ENCODE measurements at places on chromosomes 4 and X. TPM values are rescaled to one million over a fixed set of nuclear protein-coding genes. Genes with fewer than 3 reads are reported as not detected.

SPANXN5 gene
- total RNA-seq = not detected

ANKRD17 gene
- total RNA-seq = 40.2 TPM

KLHL5 gene
- 15.4 TPM for total RNA-seq

PDGFRA gene
- 233 TPM for total RNA-seq

SLC16A2 gene
- total RNA-seq = 12.0 TPM

MAGEA3 gene
- total RNA-seq = not detected

CENPU gene
- not detected for total RNA-seq

MAGEA12 gene
- total RNA-seq = not detected

DDX3X gene
- 338 TPM for total RNA-seq

ARSJ gene
- total RNA-seq = 8.2 TPM

CT55 gene
- not detected for total RNA-seq

NXF2 gene
- not detected for total RNA-seq

BST1 gene
- total RNA-seq = 7.7 TPM

SPACA5B gene
- total RNA-seq = not detected

GNL3L gene
- total RNA-seq = 38.4 TPM

ADH4 gene
- total RNA-seq = 3.2 TPM

PPBP gene
- total RNA-seq = not detected

SMIM10 gene
- 8.2 TPM for total RNA-seq

MEPE gene
- not detected for total RNA-seq

TMEM144 gene
- 3.8 TPM for total RNA-seq

CCKAR gene
- total RNA-seq = not detected

DSPP gene
- total RNA-seq = not detected

FGFBP2 gene
- not detected for total RNA-seq

AMMECR1 gene
- 12.1 TPM for total RNA-seq

PAGE5 gene
- 1.2 TPM for total RNA-seq

DIPK2B gene
- total RNA-seq = 36.2 TPM

USP17L18 gene
- total RNA-seq = not detected

CYTL1 gene
- total RNA-seq = 0.51 TPM

AR gene
- 75.3 TPM for total RNA-seq

PAGE2B gene
- total RNA-seq = not detected

NPNT gene
- 49.3 TPM for total RNA-seq

GNRHR gene
- not detected for total RNA-seq

PLRG1 gene
- total RNA-seq = 72.6 TPM

DMRTC1 gene
- not detected for total RNA-seq

SULT1E1 gene
- total RNA-seq = not detected

XAGE1A gene
- not detected for total RNA-seq

KLF8 gene
- 18.4 TPM for total RNA-seq

RHOXF2B gene
- not detected for total RNA-seq

UGT8 gene
- total RNA-seq = 8.5 TPM

RHOXF2 gene
- not detected for total RNA-seq

DKK2 gene
- not detected for total RNA-seq

SLC10A4 gene
- total RNA-seq = not detected

BEX3 gene
- total RNA-seq = 101 TPM

UGT2B15 gene
- not detected for total RNA-seq

MBNL3 gene
- 48.0 TPM for total RNA-seq

RBMXL3 gene
- not detected for total RNA-seq

CXCL13 gene
- not detected for total RNA-seq

MAGEB6 gene
- not detected for total RNA-seq

UBA1 gene
- total RNA-seq = 187 TPM

KLHL4 gene
- total RNA-seq = 6.1 TPM

PABPC1L2A gene
- total RNA-seq = not detected
